ENCODE measurements at places on chromosomes 5 and 9.

DNA sequence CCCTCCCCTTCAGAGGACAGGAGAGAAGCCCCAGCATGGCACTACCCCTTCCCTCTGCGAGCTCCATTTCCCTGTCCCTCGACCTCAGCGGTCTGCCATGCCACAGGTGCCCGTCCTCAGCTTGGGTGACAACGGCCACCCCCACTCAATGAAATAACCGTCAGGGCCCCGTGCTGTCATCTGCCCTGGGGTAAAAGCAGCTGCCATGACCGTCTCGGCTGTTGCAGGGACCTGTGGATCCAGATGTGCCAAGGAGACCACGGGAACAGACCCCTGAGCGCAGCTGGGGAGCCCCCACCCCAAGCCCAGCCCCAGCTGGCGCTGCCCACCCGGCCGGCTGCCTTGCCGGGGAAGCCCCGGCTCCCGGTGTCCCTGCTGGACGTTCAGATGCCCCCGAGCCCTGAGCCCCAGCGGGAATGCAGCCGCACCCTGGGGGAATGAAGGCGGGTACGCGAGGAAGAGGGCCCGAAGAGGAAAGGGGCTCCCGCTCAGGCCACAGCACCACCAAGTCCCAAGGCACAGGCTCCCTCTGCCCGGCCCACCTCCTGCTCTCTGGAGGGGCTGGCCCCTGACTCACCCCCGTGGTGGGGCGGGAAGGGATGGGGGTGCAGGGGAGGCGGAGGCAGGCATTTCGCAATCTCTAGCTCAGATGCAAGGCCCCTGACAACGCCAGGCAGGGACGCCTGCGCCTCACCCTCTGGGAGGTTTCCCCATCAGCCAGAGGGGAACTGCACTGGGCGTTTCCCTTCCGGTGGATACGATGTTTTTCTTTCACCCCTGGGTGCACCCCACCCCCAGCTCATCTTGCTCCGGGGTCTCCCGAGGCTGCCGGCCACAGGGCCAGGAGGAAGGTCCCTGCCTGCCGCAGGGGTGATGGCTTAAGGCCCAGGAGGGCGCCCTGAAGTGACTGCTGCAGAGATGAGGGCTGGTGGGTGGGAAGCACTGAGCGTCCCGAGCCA, 49.2 kb downstream of the NACC2 start:
- DNase-seq, result no peak

DNA sequence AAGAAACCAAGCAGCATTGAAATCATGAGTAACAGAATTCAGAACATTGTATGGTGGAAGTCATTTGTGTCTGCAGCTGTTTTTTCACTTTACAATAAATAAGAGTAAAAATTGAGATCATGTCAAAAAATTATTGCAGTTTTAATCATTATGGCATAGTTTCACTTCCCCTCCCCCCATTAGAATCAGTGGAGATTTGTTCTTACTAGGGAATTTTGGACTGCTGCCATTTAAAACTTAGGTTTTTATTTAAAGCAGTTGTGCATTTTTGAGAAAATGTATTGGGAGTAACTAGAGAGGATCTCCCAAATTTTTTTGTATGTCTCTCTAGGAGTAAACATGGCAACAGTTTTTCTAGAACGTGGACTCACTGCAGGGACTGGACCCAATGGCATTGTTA, 20.4 kb downstream of the GTF3C4 start:
- no peak for DNase-seq

GRCh38 chr5:175689147-175689991, 31.5 kb downstream of the HRH2 start:
- no peak for DNase-seq

DNA sequence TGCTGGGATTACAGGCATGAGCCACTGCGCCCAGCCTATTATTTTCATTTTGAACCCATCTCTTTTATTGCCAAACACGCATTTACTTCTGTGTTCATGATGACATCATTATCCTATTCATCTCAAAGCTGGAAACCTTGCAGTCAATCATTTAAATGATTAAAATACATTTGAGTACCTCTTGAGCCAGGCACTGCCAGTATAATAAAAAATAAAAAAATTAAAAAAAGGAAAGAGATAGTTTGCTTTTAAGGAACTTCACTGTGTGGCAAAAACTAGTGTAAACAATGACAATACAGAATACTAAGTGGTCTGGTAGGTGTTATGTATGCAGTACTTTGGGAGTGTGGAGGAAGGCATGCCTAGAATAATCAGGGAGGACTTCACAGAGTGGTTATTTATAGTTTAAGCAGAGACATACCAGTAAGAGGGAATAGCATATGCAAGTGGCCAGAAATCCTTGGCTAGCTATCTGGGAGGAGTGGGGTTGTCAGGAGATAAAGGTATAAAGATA, 8.6 kb downstream of the NSD1 start:
- no peak for DNase-seq

GRCh38 chr9:105475302-105475701, 27.5 kb downstream of the FSD1L start:
- DNase-seq, result no peak

- peak; percentile 7 for DNase-seq
Measured at GRCh38 chr5:157390551-157391297, 69.3 kb upstream of the NIPAL4 start.
